ENCODE measurements at places on chromosomes 3 and 15.

- no peak for DNase-seq
Measured at GRCh38 chr15:71146580-71146982, 31.3 kb downstream of the THSD4 start.

- DNase-seq = no peak
Measured at GRCh38 chr3:20108869-20109268, 68.6 kb downstream of the KAT2B start.

DNA sequence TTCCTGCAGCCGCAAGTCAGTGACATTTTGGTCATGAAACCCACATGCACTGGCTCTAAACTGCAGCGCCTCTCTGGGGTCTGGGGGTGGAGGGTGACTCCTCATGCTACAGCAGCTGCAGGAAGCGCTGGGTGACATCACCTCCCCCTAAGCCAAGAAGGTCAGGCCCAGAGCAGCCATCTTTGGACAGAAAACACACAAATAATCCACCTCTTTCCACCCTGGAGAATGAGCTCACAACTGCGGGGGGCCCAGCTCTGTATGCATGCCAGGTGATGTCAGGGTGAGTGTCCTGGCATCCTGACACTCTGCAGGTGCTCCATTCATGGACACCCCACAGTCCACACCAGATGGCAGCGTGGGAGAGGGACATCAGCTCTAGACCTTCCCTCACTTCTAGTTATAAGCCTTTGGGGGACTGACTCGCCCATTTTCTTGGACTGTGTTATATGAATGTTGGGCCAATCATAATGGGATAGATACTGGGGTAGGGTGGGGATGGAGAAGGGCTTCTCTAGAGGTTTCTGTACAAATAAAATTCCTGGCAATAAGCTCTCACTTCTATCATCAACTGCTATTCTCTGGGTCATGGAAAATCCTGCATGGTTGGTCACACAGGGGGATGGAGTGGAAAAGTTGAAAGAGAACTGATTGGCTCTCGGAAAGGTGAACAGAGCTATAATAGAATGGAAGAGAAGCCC, 70.7 kb upstream of the THBS1 start:
- DNase-seq = no peak

DNA sequence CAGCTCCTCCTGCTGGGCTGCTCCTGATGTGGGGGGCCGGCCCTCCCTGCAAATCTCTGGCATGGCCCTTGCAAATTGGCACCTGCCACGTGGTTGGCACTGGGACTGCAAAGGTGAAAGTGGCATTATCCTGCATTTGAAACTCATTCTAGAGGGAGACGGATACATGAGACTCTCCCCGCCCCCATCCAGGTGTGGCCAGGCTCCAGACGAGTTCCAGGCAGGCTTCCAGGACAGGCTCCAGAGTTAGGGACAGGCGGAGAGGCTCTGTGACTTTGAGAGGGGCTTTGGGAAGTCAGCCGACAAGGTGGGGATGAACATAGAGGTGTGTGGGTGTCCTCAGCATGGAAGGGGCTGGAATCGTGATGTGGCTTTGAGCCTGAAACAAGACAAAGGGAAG, 178.5 kb downstream of the APBA2 start:
- no peak for DNase-seq

All from NCI-H2107 (cell line).